Thoracic aorta (tissue), 2 donors: ENCODE measurements at places on chromosomes 6 and 20.
A peak's percentile ranks its signal among the peaks of the same experiment; 100 is the strongest.

DNA sequence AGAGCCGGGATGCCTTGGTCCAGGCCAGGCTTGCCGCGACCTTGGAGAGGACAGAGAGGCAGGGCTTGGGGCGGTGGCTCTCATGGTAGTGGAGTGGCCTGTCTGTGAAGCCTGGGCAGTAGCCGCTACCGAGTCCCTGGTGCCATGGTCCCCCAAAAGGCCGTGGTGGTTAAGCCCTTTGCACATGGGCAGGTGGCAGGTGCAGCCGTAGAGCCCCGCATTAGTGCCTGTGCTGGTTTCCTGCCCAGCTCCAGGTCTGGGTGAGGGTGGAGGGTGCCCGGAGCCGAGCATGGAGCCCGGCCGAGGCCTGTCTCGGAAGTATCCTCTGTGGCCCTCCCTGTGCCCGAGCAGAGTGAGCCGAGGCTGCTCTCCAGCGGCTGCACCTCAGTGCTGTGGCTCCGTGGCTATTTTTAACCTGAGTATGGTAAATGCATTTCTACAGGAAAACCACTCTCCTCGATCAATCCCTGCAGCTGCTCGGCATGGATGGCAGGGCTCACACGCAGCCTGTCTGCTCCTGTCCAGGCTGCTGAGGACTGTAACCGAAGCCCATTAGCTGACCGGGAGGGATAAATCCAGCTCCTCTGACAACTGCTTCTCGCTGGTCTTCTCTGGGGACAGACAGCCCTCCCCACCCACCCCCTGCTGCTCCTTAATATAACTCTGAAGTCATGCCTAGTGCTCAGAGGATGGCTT, 36.3 kb upstream of the GATA5 start:
- DNase-seq: no peak
- H3K27ac ChIP-seq: no peak overlapping the region
- no peaks in the 10 kb centered on the region for H3K27me3 ChIP-seq
- no peaks in the 10 kb centered on the region for H3K36me3 ChIP-seq
- no peaks in the 10 kb centered on the region for H3K4me1 ChIP-seq
- no peak overlapping the region for H3K4me3 ChIP-seq

DNA sequence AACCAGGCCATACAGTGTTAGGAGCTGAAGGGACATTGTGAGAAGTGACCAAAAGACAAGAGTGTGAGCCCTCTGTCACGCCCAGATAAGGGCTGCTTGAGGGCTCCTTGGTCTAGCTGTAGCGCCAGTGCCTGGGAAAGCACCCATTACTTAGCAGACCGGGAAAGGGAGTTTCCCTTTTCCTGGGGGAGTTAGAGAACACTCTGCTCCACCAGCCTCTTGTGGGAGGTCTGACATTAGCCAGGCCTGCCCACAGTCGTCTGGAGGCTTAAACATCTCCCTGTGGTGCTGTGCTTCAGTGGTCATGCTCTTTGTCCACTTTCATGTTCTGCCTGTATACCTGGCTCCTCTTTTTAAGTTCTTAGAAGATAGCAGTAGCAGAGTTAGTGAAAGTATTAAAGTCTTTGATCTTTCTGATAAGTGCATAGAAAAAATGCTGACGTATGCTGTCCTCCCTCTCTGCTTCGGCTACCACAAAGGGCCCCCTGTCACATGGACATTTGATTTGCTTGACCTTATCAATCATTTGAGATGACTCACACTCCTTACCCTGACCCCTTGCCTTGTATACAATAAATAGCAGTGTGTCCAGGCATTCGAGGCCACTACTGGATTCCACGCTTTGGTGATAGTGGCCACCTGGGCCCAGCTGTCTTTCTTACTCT, 201.5 kb upstream of the ECI2 start:
- H3K36me3 ChIP-seq: no peaks in the 10 kb centered on the region
- H3K27me3 ChIP-seq: no peaks in the 10 kb centered on the region
- H3K4me1 ChIP-seq: no peaks in the 10 kb centered on the region
- DNase-seq: no peak
- H3K4me3 ChIP-seq: no peak overlapping the region
- no peak overlapping the region for H3K27ac ChIP-seq

GRCh38 chr20:17657898-17658647, 24.0 kb downstream of the RRBP1 start:
- peaks cover 14% of the 10 kb centered on the region for H3K4me1 ChIP-seq
- no peaks in the 10 kb centered on the region for H3K27me3 ChIP-seq
- H3K36me3 ChIP-seq: peaks cover 13% of the 10 kb centered on the region
- H3K4me3 ChIP-seq: no peak overlapping the region

GRCh38 chr6:167452338-167453081, 127.6 kb downstream of the TTLL2 start:
- no peak overlapping the region for H3K4me3 ChIP-seq
- no peaks in the 10 kb centered on the region for H3K36me3 ChIP-seq
- no peak for DNase-seq

- peak overlapping the region; percentile 92 for H3K4me3 ChIP-seq
- peak overlapping the region; percentile 95 for H3K27ac ChIP-seq
- H3K36me3 ChIP-seq: peaks cover 11% of the 10 kb centered on the region
Measured at GRCh38 chr20:23362392-23363256, 642 bp downstream of the GZF1 start.

DNA sequence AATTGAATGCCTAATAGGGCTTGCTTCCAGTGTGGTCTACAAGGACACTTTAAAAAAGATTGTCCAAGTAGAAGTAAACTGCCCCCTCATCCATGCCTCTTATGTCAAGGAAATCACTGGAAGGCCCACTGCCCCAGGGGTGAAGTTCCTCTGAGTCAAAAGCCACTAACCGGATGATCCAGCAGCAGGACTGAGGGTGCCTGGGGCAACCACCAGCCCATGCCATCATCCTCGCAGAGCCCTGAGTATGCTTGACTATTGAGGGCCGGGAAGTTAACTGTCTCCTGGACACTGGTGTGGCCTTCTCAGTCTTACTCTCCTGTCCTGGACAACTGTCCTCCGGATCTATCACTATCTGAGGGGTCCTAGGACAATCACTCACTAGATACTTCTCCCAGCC, 411.5 kb downstream of the TENT5A start:
- no peaks in the 10 kb centered on the region for H3K27me3 ChIP-seq
- no peaks in the 10 kb centered on the region for H3K36me3 ChIP-seq
- H3K4me1 ChIP-seq: no peaks in the 10 kb centered on the region
- no peak overlapping the region for H3K4me3 ChIP-seq
- no peak for DNase-seq

DNA sequence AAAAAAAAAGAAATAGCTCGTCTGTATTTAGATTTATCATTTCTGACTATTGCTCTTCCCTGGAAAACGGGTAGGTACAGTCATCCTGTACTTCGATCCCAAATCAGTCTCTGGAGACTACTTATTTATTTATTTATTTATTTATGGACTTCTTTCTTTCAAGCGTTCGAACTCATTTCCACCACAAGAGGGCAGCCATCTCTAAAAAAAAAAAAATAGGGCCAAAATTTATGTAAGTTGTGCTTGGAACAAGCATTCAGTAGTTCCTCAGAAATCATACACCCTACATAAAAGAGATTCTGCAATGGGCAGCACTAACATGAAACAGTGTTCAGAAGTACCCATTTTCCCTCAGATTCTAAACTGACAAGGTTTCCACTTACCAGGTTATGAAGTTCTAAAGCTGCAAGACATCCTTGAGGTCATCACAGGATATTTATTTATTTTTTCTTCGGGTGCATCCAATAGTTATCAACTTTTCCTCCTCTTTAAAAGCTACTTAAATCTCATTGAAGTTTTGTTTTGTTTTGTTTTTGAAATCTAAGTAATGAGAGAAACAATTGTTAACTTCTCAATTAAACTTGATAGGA, 1.9 kb upstream of the BMP2 start:
- DNase-seq: no peak
- H3K36me3 ChIP-seq: no peaks in the 10 kb centered on the region
- no peaks in the 10 kb centered on the region for H3K27me3 ChIP-seq
- no peak overlapping the region for H3K27ac ChIP-seq
- H3K4me3 ChIP-seq: no peak overlapping the region
- H3K4me1 ChIP-seq: peaks cover 13% of the 10 kb centered on the region
